ENCODE measurements at places on chromosomes 2 and 18.

DNA sequence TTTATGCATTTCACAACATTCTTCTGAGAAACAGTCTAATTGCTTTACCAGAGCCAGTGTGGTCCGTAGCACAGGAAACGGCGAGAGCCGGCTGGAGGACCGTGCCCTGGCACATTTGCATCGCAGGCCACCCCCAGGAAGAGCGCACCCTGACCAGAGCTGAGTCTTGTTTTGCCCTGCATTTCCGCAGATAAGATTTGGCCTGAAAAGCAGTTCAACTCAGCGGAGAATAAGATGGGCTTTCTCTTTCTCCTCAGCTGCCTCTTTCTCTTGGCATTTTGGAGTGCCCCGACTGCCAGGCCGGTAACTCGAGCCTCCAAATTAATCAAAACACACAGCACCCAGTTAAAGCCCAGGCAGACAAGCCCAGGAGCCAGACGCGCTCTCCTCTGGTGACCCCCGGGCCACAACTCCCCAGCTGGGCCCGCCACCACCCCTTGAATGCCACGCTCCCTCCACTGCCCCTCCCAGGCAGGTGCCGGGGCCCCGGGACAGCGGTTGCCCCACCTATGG, 464 bp downstream of the COL4A4 start:
- no peak for DNase-seq

DNA sequence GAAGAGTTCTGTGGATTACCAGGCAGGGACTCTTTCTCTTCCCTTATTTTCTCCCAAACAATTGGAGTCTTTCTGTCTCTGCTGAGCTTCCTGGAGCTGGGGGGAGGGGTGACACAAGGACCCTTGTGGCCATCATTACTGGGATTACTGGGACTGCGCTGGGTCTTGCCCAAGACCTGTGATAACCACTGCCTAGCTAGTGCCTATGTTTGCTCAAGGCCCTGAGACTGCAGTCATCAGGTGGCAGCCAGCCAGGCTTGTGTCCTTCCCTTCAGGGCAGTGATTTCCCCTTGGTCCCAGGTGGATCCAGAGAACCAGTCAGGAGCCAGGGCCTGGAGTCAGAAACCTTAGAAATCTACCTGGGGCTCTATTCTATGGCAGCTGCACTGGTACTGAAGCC, 355.6 kb downstream of the PARD3B start:
- no peak for DNase-seq

GRCh38 chr2:25566694-25567093, 106.7 kb downstream of the DTNB start:
- DNase-seq = no peak

GRCh38 chr18:55925772-55926171, 337.8 kb upstream of the TCF4 start:
- no peak for DNase-seq

GRCh38 chr18:73954268-73954667, 193.4 kb downstream of the FBXO15 start:
- no peak for DNase-seq

DNA sequence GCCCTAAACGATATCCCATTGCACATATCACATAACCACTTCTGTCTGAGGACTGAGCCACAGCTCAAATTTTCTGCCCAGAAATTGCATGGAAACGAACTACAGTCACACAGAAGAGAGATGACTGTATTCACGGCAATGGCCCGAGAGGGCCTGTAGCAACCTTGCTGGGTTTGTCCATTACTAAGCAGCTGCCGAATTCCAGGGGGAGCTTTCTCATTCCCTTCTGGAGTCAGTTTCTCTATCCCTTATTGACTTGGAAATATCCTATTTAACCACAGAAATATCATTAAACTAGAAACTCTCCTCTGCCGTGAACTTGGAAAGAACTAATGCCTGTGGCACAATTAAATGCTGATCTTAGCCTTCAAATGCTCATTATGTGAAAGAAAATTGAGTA, 183.9 kb downstream of the DNER start:
- no peak for DNase-seq

GRCh38 chr2:11582862-11583752, 49.3 kb downstream of the GREB1 start:
- peak; percentile 80 for DNase-seq

GRCh38 chr18:670522-670921, 13.1 kb downstream of the TYMS start:
- DNase-seq = no peak

DNA sequence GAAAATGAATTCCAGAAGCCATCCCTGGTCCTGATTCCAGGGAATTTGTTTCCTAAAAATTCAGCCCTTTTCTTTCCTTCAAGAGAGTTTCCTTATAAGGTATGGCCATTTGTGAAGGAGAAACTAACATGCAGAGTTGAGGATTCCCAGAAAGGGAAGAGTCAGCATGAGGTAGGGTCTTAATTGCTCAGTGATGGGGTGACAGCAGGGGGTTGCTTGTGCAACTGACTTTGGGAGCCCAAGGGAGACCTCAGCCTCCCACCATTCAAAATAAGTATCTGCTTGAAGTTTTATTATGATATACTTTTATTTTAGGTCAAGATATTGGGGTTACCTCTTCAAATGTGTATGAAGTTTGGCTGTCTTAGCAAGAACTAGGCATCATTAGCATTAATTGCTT, 74.9 kb upstream of the CELF4 start:
- no peak for DNase-seq

- no peak for DNase-seq
Measured at GRCh38 chr2:207782238-207783030, 12.7 kb upstream of the FZD5 start.

- no peak for DNase-seq
Measured at GRCh38 chr18:78776151-78776550, 203.5 kb upstream of the SALL3 start.

- no peak for DNase-seq
Measured at GRCh38 chr2:197256547-197257170, 53.9 kb downstream of the ANKRD44 start.

GRCh38 chr2:231573698-231574421, 18.8 kb upstream of the TEX44 start:
- no peak for DNase-seq

DNA sequence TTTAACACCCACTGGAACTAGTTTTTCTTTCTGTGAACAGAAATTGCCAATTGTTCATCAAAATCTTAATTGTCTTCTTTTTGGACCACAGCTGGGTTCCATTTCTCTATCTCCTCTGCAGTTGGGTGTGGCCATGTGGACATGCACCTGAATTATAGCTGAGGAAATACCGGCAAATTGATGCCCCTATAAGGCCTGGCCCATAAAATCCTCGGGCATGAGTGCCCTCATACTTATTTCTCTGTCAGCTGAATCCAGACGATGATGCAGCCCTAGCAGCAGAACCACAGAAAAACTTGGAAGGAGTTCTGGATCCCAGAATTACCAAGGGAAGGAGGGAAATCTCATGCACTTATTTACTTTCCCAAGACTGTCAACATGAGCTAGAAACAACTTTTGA, 249.0 kb downstream of the CYRIA start:
- no peak for DNase-seq

DNA sequence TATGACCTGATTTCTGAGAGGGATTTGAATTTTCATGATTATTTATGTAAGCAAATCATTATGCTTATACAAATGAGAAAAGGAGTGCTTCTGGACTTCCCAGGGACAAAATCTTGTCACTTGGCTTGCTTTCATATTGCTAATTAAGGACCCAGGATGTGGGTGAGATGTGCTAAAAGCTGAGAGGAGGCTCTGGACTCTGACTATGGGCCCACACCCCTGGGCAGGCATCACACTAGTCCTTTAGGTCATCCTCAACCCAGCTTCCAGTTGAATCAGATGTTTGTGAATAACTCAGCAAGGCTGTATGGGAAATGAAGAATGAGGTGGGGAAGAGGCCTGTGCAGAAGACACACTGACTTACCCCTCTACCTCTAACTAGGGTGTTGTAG, 11.9 kb downstream of the IL1B start:
- DNase-seq = no peak

GRCh38 chr2:48572816-48573215, 42.9 kb downstream of the STON1 start:
- no peak for DNase-seq

Measured in activated CD8-positive, alpha-beta T cell treated with anti-CD3 and anti-CD28 coated beads for 36 hours (primary cell).